ENCODE measurements at places on chromosomes 12 and 14. TPM values are rescaled to one million over a fixed set of nuclear protein-coding genes. Genes with fewer than 3 reads are reported as not detected.

The FAM181A gene
- total RNA-seq, result not detected

GRCh38 chr12:102873077-102873476, 44.0 kb downstream of the PAH start:
- no peak for DNase-seq

DNA sequence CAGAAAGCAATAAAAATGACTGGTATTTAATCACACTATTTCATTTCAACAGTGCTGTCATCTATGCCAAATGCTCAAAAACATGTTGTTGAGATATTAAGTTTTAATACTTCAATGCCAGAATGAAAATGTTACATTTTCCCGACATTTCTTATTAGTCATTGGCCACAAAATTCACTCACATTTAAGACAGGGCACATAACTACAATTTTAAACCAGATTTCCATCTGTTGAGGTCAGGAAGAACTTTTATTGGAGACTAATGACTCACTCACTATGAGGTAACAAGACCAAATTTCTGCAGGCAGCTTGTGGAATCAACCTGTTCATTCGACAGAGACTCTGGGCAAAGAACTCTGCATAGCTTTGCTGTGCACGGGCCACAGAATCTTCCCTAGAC, 36.8 kb downstream of the PPTC7 start:
- DNase-seq, result no peak

DNA sequence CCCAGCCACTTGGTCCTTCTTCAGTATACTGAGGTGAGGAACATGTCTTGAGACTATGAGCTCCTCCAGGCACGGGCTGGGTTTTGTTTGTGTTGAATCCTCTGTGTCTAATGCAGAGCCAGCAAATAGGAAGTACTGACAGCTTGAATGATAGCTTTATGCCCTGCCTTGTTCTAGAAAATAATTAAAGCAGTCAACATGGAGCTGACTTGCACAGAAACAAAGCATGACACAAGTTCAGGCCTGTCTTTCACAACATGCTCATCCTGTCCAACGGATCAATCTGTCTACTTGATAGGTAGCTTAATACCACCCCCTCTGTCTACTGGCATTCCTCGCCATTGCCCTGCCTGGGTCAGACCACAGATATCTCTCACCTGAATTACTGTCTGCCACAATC, 140.9 kb downstream of the ESRRB start:
- DNase-seq, result no peak

The PLEK2 gene
- total RNA-seq, result 0.40 TPM

GRCh38 chr14:103480595-103480994, 42.0 kb downstream of the CKB start:
- no peak for DNase-seq

DNA sequence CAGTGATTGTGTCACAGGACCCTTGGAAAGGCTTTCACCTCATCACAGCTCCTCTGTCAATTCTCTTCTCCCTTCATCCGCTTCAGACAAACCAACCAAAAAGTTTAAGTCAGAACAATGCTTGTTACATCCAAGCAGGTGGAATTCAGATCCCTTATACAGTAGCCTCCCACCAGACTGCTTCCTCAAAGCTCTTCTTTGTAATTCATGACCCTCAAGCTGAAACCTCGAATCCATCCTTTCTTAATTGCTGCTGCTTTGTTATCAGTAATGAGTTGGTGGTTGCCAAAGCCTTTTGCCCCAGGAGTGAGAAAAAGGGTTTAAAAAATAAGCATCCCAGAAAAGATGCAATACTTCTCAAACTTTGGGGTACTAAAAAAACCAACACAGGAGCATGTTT, 9.5 kb downstream of the BEST3 start:
- no peak for DNase-seq

DNA sequence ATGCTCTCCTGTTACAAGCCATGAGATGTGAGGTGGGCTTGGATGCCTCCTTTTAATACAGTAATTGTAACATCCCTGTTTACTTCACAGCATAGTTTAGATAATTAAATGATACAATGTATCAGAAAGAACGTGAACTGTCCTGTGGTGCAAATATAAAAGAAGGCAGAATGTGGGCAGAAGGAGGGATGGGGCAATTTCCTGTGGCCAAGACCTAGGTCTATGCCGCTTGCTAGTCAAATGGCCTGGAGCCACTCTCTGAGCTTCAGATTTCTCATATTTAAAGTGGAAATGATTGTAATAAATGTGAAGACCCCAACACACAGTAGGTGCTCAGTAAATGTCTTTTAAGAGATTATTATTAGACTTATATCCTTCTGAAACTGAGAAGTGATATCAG, 24.0 kb upstream of the EVL start:
- no peak for DNase-seq

The PRKAB1 gene
- total RNA-seq, result 12.2 TPM

GRCh38 chr12:98973395-98973794, 328.3 kb downstream of the APAF1 start:
- DNase-seq, result no peak

- no peak for DNase-seq
Measured at GRCh38 chr14:65024957-65025356, 38.3 kb downstream of the FNTB start.

DNA sequence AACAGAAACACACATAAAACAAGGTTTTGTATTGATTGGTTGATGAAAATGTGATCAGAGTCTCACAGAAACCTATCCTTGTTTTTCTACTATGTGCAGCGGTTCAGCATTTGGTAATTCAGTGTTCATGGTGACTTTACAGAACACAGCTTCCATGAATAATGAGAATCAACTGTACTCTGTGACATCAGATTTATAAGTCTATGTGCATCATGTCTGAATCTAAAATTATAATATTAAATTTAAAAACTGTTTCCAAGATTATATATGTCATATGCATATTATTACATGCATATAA, 104.3 kb downstream of the SLC16A7 start:
- DNase-seq, result no peak

- DNase-seq, result no peak
Measured at GRCh38 chr14:62663456-62663821, 381.8 kb downstream of the KCNH5 start.

The RBP5 gene
- 0.62 TPM for total RNA-seq

- peak; percentile 43 for DNase-seq
Measured at GRCh38 chr12:130198026-130198662, 35.9 kb downstream of the FZD10 start.

GRCh38 chr12:122051231-122051876, 27.2 kb upstream of the MLXIP start:
- DNase-seq, result peak; percentile 88

GRCh38 chr14:100906420-100906819, 2.9 kb upstream of the RTL1 start:
- no peak for DNase-seq

- DNase-seq, result no peak
Measured at GRCh38 chr14:80764921-80765507, 176.5 kb downstream of the CEP128 start.

DNA sequence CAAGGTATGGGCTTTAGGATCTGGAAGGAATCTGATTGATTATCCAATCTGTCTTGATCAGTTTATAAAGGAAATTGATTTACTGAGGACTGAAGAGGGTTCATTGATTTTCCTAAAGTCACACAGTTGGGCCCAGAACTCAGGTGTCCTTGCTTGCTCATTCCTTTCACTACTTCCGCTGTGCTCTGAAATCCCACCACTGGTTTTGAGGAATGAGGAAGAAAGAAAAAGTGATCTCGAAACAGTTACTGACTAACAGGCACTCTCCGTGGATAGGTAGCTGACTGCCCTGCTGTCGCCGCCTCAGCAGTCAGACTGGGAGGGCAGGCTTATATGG, at the start of gene FITM1:
Gene FITM1 (plus strand): TSS at position 280 of the 337 bp plus-strand sequence. CDS start 905 bp downstream, outside the sequence.
- DNase-seq, result no peak

DNA sequence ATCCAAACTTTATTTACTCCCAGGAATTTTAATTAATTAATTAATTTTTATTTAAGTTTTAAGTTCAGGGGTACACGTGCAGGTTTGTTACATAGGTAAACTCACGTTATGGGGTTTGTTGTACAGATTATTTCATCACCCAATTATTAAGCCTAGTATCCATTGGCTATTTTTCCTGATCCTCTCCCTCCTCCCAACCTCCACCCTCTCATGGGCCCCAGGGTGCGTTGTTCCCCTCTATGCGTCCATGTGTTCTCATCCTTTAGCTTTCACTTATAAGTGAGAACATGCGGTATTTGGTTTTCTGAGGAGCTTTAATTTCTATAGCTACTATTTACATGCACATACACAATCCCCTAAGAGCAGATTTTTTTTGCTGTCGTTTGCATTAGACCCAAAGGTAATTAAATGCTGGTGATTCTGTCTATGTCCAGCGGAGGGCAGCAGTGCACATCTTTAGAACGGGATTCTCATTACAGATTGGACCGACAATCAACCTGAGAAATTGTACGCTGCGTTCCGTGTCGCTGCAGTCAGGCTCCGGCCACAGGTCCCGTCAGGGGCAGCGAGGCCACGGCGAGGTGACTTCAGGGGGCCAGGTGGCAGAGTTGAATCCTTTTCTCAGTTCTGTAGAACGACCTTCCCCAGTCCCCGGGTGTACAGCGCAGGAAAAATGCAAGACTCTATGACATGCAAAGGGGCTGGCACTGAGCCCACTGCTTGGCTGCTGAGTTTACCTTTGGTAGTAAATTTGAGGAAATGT, 11.6 kb downstream of the TMEM30B start:
- DNase-seq, result no peak

The HSPB8 gene
- 529 TPM for total RNA-seq

The BCL7A gene
- 18.2 TPM for total RNA-seq

DNA sequence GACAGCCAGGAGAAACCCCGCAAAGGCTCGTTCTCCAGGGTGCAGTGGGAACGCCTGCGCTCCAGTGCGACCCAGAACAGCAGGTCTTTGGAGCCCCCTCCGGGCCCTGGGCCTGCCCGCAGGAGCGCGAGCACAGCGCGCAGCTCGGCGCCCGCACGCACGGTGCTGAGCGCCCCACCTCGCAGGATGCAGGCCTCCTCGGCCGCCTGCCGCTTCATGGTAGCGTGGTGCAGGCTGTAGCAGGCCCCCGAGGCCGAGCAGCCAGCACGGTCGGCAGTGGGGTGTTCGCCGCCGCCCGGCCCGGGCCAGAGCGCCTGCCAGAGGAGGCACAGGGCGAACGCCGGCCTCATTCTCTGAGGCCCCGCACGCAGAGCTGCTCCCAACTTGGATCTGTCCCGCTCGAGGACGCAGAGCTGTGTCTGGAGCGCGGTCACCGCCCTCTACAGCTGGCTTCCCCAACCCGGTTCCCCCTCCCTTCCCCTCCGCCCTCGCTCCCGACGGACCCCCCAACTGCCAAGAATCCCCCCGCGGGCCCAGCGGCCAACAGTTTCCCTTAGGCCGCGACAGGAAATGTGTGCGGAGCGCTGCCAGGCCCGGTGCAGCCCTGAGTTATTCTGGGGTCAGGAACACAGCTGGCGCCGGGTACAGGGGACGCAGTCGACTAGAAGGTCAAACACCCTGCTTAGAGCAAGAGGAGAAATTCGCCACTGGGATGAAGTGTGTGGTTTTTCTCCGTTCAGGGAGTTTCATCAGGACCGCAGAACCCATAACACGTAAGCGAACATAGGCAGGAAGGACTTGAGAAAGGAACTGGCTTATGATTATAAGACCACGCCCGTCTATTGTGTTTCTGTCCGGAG, at the start of gene CLEC14A:
Gene CLEC14A (minus strand): TSS at position 421 of the 860 bp plus-strand sequence. CDS start 71 bp downstream, at position 350.
- peak; percentile 89 for DNase-seq

DNA sequence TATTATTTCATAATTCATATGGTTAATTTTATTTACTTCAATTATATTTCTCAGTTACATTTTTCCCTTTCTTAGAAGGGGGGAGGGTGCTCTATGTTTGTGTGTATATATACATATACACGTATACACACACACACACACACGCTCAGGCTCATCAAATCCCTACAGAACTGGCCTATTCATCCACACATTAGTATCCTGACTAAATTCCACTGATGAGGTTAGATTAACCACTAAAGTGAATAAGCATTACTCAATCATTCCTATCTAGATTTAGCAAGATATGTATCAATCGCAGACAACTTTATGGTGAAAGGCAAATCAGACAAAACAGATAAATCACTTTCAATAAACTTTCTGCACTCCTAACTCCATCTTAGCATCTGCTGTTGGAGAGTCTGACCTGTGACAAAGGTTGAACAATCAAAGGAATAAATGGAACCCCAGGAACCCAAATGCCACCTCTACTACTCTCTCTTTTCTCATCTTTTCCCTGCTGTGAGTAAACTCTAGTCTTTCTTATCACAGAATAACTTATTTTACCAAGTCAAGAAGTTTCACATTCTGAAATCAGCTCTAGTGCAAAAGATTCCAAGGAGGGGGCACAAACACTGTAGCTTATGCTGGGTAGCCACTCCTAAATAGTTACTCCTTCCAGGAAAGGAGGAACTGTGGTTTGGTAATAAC, 67.6 kb downstream of the RALGAPA1 start:
- no peak for DNase-seq

The TOMM20L gene
- not detected for total RNA-seq

The PCK2 gene
- 2.2 TPM for total RNA-seq

The KRT6C gene
- total RNA-seq, result not detected

The P2RX7 gene
- total RNA-seq, result 0.65 TPM

The CCDC177 gene
- not detected for total RNA-seq

DNA sequence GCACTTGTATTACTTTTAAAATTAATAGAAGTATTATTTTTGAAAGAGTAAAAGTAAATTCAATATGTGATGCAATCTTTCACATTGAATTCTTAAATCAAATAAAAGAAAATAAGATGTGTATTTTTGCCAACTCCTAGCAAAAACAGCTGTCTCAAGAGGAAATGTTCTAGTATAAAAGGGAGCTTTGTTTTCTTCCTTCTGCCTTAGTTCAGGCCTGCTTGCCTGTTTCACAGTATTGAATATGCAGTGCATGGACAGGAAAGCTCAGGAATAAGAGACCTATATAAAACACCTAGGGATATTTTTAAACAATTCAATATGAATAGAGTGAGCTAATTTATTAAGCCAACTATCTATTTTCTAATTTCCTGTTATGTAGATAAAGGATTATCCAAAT, 294.8 kb upstream of the G2E3 start:
- DNase-seq, result no peak

The SERPINA4 gene
- not detected for total RNA-seq

- no peak for DNase-seq
Measured at GRCh38 chr12:7450667-7451066, 6.7 kb upstream of the CD163L1 start.

- no peak for DNase-seq
Measured at GRCh38 chr12:126443977-126444376, 1378.7 kb downstream of the AACS start.

DNA sequence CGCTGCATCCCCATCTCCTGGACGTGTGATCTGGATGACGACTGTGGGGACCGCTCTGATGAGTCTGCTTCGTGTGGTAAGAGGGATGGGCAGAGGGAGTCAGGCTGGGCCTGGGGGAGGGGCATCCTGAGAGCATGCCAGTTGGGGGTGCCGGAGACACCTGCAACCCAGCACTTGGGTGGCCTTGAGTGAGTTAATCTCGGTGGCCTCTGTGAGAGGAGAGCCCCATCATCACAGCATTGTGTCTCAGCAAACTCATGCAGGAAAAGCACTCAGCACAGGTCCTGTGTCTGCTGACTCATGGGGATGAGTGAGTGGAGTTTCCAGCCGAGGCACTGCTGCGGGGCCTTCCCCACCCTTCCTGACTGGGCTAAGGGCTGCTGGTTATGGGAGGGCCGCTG, 19.6 kb upstream of the LRP1-AS start:
- no peak for DNase-seq

- DNase-seq, result no peak
Measured at GRCh38 chr12:92158796-92159439, 13.3 kb upstream of the BTG1 start.

The TMEM63C gene
- 0.46 TPM for total RNA-seq

- no peak for DNase-seq
Measured at GRCh38 chr14:51901475-51902024, 41.1 kb downstream of the GNG2 start.

Measured in cardiac septum (tissue), 1 donor.